ENCODE measurements at places on chromosomes 7 and 10.

DNA sequence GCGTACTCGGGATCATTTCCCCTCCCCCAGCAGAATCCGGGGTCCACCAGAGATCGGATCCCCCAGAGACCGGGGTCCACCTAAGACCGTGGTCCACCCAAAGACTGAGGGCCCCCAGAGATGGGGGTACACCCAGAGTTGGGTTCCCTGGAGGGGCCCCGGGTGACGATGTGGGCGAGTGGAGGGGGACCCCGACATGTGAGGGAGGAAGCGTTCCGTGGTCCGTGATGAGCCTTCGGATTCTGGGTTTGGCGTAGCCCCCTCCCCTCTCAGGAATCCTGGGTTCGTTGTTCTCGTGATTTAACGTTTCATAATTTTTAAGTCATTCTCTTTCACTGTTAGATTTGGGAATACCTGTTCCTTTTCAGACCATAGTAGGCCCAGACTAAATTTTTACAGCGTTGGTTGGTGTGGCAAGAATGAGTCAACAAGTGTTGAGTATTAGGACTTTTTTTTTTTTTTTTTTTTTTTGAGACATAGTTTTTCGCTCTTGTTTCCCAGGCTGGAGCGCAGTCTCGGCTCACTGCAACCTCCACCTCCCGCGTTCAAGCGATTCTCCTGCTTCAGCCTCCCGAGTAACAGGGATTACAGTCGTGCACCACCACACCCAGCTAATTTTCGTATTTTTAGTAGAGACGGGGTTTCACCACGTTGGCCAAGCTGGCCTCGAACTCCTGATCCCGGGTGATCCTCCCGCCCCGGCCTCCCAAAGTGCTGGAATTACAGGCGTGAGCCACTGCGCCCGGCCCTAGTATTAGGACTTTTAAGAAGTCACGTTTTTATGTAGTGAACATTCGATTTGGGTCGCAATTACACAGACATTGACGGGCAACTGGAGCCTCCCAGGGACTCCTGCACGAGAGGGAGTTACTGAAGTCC lies 672 bp downstream of the GTPBP4 start:
- no peak for DNase-seq

DNA sequence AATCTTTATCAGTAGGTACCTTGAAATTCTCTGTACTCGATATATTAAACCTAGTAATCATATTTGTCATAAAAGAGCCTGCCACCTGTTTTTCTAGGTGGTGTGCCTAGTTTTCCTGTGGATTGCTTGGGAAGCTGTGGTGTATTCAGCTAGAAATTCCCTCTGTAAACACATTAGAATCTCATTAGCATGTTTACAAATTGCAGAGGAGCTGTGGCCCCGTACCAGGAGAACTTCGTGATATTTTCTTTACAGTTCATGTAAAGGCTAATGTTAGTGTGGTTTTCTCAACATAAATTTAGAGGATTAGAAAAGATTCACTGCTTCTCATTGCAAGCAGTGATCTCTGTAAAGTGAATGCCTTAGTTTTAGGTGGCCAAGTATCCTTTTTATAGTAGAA lies 144.7 kb downstream of the CCSER2 start:
- DNase-seq = no peak

DNA sequence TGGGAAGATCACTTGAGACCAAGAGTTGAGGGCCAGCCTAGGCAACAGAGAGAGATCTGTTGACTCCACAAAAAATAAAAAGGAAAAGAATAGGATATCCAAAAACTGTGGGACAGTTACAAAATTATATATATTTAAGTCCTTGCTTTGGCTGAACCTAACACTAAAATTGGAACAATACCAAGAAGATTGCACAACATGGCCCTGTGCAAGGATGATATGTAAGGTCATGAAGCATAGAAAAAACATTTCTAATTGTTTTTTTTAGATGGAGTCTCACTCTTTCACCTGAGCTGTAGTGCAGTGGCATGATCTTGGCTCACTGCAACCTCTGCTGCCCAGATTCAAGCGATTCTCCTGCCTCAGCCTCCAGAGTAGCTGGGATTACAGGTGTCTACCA lies 139.0 kb downstream of the TPST1 start:
- DNase-seq = no peak

DNA sequence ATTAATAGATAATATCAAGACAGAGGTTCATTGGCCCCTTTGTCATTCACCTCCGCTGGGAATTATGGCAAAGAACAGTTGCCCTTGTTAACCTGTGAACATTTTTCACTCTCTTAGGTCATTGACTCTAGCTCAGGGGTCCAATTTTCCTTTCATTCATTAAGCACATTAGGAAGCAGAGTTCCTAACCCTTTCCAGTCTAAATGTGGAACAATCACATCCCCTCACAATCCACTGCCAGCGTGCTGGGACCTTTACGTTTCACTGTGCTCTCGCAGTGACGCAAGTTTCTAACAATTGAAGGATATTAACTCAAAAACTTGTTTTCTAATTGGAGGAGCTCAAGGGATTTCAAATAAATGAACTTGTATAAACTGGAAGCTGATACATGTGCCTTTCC lies 79.3 kb upstream of the MEOX2 start:
- no peak for DNase-seq

GRCh38 chr10:71712572-71713134 lies 6.9 kb downstream of the C10orf105 start:
- no peak for DNase-seq

DNA sequence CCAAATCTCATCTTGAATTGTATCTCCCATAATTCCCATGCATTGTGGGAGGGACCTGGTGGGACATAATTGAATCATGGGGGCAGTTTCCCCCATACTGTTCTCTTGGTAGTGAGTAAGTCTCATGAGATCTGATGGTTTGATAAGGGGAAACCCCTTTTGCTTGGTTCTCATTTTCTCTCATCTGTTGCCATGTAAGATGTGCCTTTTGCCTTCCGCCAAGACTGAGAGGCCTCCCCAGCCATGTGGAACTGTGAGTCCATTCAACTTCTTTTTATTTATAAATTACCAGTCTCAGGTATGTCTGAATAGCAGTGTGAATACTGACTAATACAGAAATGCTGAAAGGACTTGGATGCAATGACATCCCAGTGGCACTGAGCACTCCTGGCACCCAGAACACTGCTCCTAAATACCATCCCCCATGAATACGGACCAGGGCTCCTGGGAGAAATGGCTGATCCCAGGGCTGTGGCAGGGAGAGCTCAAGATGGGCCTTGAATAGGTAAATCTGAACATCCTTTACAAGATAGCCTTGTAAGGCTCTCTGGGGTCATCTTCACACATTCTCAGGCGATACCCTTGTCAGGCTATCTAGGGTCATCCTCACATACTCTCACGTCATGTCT lies 19.4 kb downstream of the ZFAND2A start:
- no peak for DNase-seq

DNA sequence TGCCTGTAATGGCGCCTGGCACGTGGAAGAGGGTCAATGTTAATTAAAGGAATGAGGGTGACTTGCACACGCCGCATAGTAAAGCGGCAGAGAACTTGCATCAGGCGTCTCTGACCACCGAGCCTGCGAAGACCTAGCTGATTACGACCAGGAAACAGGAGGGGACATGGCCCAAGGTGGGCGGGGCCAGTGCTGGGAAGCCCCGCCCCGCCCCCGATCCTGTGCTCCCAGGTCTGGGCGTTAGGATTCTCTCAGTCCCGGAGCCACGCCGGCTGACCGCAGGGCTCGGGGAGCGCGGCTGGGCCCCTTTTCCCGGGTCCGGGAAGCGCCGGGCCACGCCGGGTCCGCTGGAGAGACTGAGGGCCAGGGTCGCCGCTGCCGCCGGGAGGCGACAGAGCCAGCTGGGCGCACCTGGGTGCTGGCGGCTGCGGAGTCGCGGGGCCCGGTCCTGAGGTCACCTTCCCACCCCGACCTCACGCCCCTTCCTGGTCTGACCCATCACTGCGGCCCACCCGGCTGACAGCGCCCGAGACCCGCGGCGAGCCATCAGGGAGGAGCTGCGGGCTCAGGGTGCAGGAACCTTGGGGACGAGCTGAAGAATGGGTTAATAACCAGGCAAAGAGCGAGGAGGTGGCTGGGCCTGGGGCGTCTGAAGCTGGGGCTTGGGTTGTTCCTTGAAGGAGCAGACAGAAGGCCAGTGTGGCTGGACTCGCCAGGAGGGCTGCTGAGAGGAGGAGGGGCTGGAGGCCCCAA lies 23.0 kb upstream of the GRID1 start:
- DNase-seq = peak; percentile 60

- peak; percentile 53 for DNase-seq
These were observed 1.0 kb downstream of the GNB2 start for GRCh38 chr7:100674411-100675104.

DNA sequence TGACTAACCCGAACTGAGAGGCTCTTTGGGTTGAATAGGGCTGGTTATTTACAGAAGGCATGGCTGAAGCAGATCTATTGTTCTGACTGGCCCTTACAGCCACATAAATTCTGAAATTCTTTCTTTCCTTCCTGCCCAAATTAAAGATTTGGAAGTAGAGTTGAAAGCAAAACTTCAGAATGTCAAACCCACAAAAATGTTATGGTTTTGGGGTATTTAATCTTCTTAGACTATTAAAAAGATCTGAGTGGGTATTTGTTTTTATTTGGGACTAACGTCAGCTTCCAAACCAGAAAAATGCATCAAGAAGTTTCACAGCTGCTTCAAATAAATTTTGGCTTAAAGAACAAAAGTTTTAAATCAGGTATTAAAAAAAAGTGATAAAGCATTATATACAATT lies 124.5 kb downstream of the AHR start:
- no peak for DNase-seq

DNA sequence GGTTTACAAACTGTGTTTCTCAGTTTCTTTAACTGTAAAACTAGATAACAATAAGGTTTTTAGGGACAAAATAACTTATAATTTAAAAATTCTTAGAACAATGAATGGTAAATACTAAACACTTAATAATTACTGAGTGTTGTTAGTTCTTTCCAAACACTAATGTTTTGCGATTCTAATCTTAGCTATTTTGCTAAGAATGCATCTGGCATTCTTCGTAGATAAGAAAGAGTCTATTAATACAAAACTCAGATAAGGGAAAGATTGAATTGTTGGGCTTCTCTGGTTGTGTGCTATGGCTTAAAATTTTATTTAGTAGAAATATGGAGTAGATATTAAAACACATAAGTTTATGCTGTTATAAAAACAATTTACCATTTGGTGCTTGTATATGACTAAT lies 45.4 kb downstream of the TMEM229A start:
- no peak for DNase-seq

- DNase-seq = peak; percentile 44
These were observed 10.8 kb upstream of the HOXA2 start for GRCh38 chr7:27112955-27113949.

- no peak for DNase-seq
These were observed 121.7 kb upstream of the TRIM24 start for GRCh38 chr7:138338361-138338760.
